ENCODE measurements at places on chromosomes 2 and 18.

GRCh38 chr2:223626716-223627115, 24.6 kb upstream of the SCG2 start:
- no peak for DNase-seq

DNA sequence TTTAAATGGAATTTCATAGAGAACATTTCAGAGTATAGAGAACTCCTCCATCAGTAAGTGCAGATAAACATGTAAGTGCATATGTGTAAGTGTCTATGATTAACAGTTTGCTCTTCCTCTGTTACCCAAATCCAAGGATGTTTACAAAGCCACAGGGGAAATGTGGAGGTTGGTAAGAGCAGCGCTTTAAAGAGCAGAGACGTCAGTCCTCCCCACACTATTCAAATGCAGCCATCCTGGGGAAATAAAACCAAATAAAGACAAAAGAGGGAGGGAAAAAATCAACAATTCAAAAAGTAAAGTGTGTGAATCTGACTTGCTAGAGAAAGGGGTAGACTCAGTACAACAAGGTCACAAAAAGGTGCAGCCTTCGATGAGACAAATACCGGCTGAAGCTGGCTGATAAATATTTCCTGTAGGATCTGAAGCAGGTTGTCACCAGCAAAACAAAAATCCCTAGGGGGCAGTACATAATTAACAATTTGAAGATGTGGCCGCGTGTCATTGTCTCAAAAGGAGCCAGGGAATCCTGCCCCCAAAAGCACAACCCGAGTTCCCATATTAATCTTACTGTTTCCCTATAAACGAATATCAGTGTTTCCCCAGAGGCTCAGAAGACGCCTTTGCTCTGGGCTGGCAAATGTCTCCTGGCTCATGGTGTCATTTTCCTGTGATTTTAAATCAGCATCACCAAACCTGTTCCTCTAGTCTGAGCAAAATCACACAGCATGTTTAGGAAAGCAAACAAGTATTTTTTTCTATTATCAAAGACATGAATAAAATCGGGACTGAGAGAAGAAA, 216.5 kb downstream of the CDCA7 start:
- no peak for DNase-seq

- no peak for DNase-seq
Observed at GRCh38 chr2:60473546-60473945, 79.9 kb downstream of the BCL11A start.

GRCh38 chr2:12555012-12555645, 161.6 kb upstream of the TRIB2 start:
- no peak for DNase-seq

DNA sequence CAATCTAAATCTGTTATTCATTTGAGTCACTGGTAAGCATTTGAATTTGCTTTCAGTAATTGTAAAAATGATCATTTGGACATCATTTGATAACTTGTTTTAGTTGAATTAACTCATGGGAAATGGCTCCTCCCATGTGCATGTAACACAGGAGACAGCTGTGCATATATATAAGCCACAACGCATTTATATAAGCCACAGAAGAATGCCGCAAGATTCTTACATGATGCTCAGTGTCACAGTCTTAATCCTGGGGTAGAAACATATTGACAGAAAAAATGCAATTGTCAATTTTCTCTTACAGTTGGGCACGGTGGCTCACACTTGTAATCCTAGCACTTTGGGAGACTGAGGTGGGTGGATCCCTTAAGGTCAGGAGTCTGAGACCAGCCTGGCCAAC, 13.3 kb upstream of the IAH1 start:
- DNase-seq: no peak

GRCh38 chr18:12886498-12887126, 2.6 kb upstream of the PTPN2 start:
- DNase-seq: no peak

DNA sequence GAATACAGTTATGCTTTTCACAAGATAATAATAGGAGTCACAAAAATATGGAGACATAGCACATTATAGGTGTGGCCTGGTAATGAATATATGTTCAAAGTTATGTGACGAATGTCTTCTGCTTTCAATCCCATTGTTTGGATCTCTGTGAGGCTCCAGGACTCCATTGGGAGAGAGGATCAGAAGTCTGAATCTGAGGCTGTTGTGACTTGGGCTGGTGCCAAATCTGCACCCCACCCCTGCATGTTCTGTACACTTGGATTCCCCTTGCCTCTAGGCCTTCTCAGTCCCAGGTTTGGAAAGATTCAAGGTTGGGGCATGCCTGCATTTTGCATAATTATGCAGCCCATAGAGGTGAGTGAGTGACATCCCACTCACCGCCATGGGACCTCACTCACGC, 103.1 kb upstream of the MGAT5 start:
- DNase-seq: no peak

GRCh38 chr2:67571785-67572718, 174.9 kb downstream of the ETAA1 start:
- DNase-seq: no peak

GRCh38 chr2:173394091-173394974, 39.7 kb downstream of the CDCA7 start:
- no peak for DNase-seq

- DNase-seq: no peak
Observed at GRCh38 chr2:164581050-164581449, 40.2 kb downstream of the GRB14 start.

DNA sequence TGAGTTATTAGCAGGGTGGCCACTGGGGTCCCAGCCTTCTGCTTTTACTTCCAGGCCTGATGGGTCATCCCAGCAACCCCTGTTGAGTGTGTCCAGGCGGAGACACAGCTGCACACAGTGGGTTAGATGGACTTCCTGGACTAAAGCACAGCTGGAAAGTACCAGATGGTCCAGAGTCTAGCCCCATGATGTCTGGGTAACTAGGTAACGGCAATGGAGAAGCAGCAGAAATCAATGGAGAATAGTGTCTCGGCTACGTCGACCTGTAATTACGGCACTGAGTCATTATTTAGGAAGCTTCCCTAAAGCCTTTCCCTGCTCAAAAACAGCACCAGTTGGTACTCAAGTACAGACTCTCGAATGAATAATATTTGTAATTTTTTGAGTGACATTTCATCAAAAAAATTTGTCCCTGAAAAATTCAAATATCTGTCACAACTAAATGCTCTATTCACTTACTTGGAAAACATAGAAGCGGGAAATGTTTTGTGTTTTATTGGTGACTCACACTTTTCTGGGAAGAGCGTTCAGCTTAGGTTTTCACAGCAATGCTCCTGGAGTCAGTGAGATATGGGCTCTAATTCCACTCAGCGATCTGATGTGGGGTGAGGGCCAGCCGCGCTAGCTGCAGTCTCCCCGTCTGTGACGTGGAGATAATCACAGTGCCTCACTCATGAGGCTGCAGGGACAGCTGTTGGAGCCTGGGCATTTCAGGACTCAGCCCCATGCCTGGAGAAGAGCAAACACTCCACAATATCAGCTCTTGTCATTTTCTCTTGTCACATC, 16.2 kb upstream of the ARL4C start:
- DNase-seq: no peak

- no peak for DNase-seq
Observed at GRCh38 chr2:192571636-192572035, 376.9 kb upstream of the TMEFF2 start.

- DNase-seq: no peak
Observed at GRCh38 chr2:151668737-151669136, 65.5 kb downstream of the NEB start.

GRCh38 chr2:101442667-101443061, 32.2 kb downstream of the RFX8 start:
- DNase-seq: no peak

DNA sequence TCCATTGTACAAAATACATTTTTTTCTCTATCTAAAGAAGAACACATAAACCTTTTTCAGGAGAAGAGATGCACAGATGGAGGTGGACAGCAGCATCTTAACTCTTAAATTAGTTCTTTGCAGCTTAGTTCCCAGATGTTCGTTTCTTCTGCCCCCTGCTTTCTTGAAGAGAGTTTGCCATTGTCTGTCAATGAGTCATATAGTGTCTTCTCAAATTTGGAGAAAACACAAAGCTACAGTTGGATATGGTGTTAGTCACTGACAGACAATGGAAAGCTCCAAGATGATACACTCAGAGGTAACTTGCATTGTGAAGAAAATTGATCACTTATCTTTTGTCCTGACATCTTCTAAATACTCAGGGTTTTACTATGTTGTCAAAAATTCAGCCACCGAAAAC, 48.8 kb upstream of the TMEFF2 start:
- DNase-seq: no peak

All from upper lobe of left lung (tissue), 6 donors.